Lung (tissue), 17 donors: ENCODE measurements at places on chromosomes 7 and 10. TPM values are rescaled to one million over a fixed set of nuclear protein-coding genes. Genes with fewer than 3 reads are reported as not detected.

- H3K27ac ChIP-seq = no peak overlapping the region
- H3K27me3 ChIP-seq = no peaks in the 10 kb centered on the region
- H3K4me3 ChIP-seq = no peak overlapping the region
- no peaks in the 10 kb centered on the region for H3K36me3 ChIP-seq
Measured at GRCh38 chr10:105041956-105042355, 400.9 kb downstream of the SORCS3 start.

DNA sequence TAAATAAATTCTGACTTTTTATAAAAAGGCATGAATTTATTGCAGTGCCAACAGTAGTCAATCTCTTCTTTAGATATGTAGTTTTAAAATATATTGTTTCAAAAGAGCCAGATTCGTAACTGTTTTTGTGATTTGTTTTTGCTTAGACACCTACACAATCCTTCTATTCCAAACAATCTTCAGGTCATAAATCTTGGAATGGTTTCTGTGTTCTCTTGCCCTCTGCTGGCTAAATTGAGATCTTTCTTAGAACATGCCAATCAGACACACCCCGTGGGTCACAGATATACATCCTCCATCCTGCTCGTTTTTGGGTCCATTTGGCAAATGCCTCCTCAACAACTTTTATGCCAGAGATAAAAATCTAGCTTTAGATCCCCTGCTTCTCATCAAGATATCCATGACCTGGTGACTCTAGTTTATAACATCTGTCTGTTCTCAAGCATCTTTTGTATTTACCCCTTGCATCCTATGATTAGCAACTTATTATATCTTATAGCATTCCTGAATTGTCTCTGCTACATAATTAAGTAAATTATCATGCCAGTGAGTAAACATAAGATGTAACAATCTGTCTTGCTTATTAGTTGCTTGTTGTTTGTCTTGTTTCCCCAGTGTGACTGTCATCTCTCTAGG, 35.3 kb upstream of the IFRD1 start:
- H3K27ac ChIP-seq = no peak overlapping the region
- H3K36me3 ChIP-seq = no peaks in the 10 kb centered on the region
- no peak overlapping the region for H3K4me3 ChIP-seq
- H3K27me3 ChIP-seq = no peaks in the 10 kb centered on the region
- DNase-seq = peak; percentile 48
- no peaks in the 10 kb centered on the region for H3K4me1 ChIP-seq

TRPV6 gene
- 1.2 TPM for total RNA-seq

NOBOX gene
- not detected for total RNA-seq

- H3K4me3 ChIP-seq = no peak overlapping the region
- no peak overlapping the region for H3K27ac ChIP-seq
- H3K27me3 ChIP-seq = no peaks in the 10 kb centered on the region
- H3K36me3 ChIP-seq = no peaks in the 10 kb centered on the region
Measured at GRCh38 chr7:101743241-101743994, 74.0 kb upstream of the CUX1 start.

DNA sequence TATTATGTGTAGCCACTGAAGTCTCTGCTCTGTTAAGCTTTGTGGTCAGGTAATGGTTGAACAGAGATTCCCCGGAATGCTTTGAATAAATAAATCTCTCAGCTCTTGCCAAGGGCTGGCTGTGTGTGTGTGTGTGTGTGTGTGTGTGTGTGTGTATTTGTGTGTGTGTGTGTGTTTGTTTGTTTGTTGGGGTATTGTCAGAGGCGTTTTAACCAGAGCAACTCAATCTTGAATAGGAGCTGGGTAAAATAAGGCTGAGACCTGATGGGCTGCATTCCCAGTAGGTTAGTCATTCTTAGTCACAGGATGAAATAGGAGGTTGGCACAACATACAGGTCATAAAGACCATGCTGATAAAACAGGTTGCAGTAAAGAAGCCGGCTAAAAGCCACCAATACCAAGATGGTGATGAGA, 256.2 kb upstream of the CACNA2D1 start:
- no peak overlapping the region for H3K27ac ChIP-seq
- H3K4me3 ChIP-seq = no peak overlapping the region
- no peaks in the 10 kb centered on the region for H3K4me1 ChIP-seq
- DNase-seq = no peak
- no peaks in the 10 kb centered on the region for H3K36me3 ChIP-seq
- no peaks in the 10 kb centered on the region for H3K27me3 ChIP-seq

NPC1L1 gene
- total RNA-seq = 0.03 TPM

- no peak for DNase-seq
- no peaks in the 10 kb centered on the region for H3K4me1 ChIP-seq
- H3K36me3 ChIP-seq = no peaks in the 10 kb centered on the region
- H3K27me3 ChIP-seq = no peaks in the 10 kb centered on the region
- H3K4me3 ChIP-seq = no peak overlapping the region
- H3K27ac ChIP-seq = no peak overlapping the region
Measured at GRCh38 chr7:68433462-68434070, 1164.7 kb upstream of the AUTS2 start.

- no peak for DNase-seq
- no peak overlapping the region for H3K27ac ChIP-seq
- no peaks in the 10 kb centered on the region for H3K27me3 ChIP-seq
- H3K4me3 ChIP-seq = no peak overlapping the region
- H3K36me3 ChIP-seq = no peaks in the 10 kb centered on the region
- H3K4me1 ChIP-seq = peaks cover 4% of the 10 kb centered on the region
Measured at GRCh38 chr7:48097521-48098231, 8.6 kb downstream of the UPP1 start.

C7orf33 gene
- not detected for total RNA-seq

- no peaks in the 10 kb centered on the region for H3K27me3 ChIP-seq
- H3K27ac ChIP-seq = no peak overlapping the region
- no peak for DNase-seq
- no peaks in the 10 kb centered on the region for H3K36me3 ChIP-seq
- no peak overlapping the region for H3K4me3 ChIP-seq
Measured at GRCh38 chr7:117800841-117801240, 72.4 kb downstream of the CTTNBP2 start.

DNA sequence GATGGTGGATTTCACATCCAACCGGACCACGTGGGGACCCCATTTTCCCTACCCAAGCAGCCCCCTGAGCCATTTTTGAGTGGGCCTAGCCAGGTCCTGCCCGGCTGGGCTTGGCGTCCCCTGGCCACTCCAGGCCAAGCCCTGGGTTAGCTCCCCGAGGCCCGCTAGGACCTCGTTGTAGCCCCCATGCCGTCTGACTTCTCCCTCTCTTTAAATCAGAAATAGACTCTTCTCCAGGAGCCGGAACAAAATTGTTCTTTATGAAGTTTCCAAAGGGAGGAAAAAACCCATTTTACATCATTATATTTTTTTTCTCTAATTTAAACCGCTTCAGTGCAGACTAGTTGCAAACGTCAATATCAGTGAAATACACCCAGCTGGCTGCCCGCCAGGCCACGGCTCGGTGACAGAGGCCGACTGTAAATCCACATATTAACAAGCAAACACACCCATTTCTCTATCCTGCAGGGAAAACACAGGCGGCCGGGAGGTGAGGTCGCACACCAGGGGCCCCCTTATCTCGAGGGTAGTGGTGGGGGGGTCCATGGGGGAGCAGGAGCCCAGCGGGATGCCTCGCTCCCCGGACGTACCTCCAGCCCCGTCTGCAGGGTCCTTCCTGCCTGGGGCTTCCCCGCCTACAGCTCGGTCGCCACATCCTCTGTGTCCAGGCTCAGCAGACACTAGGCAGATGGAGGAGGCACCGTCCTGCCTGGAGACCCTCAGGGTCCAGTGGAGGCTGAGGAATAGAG, 72.7 kb downstream of the ELFN1 start:
- H3K4me3 ChIP-seq = no peak overlapping the region
- no peak overlapping the region for H3K27ac ChIP-seq
- H3K4me1 ChIP-seq = peaks cover 9% of the 10 kb centered on the region
- no peaks in the 10 kb centered on the region for H3K36me3 ChIP-seq
